ENCODE measurements at places on chromosomes 3 and 15.
A peak's percentile ranks its signal among the peaks of the same experiment; 100 is the strongest.

DNA sequence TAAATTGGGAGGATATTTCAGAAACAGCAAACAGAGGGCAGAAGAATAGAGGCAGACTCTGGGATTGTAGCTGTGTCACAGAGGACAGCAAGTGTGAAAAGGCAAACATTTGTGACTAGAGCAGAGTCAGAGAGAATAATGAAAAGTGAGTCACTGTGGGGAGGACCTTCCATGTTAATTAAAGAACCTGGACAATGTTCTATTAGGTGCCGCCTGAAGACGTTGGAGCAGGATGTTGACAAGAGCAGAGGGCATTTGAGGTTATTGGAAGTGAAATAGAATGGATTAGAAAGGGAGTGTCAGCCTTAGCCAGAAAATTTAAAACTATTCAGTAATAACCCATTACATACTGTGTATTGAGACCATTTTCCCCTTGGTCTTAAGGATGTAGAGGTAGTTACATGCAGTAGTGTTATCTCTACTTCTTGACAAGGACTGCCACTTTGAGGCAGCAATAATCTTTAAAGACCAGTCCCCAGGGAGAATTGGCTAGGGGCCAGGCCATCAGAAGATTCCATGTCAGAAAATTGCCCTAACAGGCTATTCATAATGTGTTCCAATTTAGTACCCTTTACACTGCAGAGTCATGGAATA lies 5.8 kb downstream of the ACKR2 start:
- DNase-seq, result no peak
- H3K27ac ChIP-seq, result no peak overlapping the region

DNA sequence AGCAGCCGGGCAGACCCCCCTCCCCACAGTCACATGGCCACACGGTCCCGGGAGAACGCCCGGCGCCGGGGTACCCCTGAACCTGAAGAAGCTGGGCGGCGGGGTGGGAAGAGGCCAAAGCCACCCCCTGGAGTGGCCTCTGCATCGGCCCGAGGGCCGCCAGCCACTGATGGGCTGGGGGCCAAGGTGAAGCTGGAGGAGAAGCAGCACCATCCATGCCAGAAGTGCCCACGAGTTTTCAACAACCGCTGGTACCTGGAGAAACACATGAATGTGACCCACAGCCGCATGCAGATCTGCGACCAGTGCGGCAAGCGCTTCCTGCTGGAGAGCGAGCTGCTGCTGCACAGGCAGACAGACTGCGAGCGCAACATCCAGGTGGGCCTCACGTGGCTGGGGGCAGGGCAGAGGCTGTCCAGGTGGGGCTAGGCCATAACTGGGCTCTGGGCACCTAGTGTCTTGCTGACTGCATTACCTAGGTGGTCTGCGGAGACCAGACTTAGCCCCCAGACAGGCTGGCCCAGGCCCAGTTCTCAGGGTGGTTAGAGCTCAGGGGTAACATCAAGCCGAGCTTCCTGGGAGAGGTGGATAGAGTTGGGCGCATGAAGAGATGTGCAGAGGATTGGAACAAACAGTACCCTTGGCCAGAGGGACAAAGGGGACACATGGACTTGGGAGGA lies 6.1 kb downstream of the ZBTB47 start:
- H3K27ac ChIP-seq, result no peak overlapping the region
- no peaks in the 10 kb centered on the region for H3K36me3 ChIP-seq
- no peak overlapping the region for H3K4me3 ChIP-seq
- peaks cover 4% of the 10 kb centered on the region for H3K4me1 ChIP-seq

GRCh38 chr3:40321818-40322217 lies 12.3 kb downstream of the EIF1B start:
- H3K36me3 ChIP-seq, result no peaks in the 10 kb centered on the region
- no peaks in the 10 kb centered on the region for H3K4me1 ChIP-seq
- no peak overlapping the region for H3K4me3 ChIP-seq

DNA sequence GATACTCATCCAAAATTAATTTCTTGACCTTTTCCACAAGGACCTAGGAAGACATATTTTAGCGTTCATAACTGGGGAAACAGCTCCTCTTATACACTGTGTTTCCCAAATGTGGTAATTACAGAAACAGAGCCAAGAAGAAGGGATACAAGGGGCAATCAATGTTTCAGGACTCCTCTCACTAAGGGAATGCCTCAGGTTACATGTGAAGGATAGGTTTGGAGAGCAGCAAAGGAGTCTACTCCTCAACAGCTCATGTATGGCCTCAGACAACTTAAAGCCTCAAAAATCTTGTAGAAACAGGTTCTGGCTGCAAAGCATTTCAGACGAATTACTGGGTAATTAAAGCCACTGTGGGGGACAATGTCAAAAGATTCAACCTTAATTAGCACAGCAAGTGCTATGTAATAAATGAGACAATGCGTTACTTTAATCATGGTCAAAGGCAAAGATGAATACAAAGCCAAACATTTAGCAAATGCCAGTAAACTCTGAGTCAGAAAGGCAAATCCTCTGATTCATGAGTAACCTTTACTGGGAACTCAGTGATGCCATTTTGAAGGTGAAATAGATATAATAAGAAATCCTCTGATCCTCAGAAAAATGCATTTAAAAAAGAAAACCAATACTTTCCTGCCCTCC lies 1111.2 kb downstream of the TUSC7 start:
- no peak for DNase-seq
- no peak overlapping the region for H3K27ac ChIP-seq
- peaks cover 2% of the 10 kb centered on the region for H3K36me3 ChIP-seq
- no peak overlapping the region for H3K4me3 ChIP-seq

GRCh38 chr3:152289708-152290107 lies 21.0 kb downstream of the MBNL1 start:
- peak overlapping the region; percentile 17 for H3K27ac ChIP-seq
- peaks cover 96% of the 10 kb centered on the region for H3K4me1 ChIP-seq
- H3K36me3 ChIP-seq, result no peaks in the 10 kb centered on the region
- H3K4me3 ChIP-seq, result peak overlapping the region; percentile 47

DNA sequence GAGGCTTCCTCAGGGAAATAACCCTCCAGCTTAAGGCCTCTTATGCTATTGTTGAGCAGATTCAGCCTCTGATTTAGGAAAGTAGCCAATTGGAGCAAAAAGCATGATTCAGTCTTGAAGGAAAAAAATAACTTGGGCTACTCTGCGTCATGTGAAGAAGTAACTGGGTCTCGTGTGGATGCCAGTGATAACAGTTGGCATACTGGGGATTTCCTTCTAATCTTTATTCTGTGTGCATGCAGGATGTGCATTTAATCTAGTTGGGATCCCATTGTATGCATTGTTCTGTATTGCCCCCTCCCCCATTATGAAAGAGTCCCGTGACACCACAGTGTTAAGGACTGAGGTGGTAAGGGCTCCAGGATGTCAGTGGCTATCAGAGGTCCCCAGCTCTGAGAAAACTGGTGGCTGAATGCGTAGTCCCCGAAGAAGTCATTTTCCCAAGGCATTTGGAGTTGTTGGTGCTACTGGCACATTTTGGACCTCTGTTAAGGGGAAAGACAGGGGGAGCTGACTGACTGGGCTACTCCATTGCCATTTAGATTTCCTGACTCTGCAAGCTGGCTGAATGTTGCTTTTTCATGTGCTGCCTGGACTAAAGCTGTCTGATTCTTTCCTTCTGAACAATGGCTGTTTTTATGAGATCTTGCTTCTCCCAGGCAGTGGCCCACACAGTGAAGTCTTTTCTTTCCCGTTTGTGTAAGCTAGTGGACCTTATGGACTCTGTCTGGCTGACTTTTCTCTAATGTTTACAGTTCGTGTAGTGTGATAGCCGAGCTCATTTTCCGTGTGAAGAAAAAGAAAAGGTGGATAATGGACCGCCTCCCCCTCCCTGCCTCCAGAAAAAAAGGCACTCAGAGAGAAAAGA lies 38.4 kb upstream of the TRAK1 start:
- H3K36me3 ChIP-seq, result no peaks in the 10 kb centered on the region
- H3K4me1 ChIP-seq, result peaks cover 59% of the 10 kb centered on the region
- H3K4me3 ChIP-seq, result no peak overlapping the region
